T-helper 17 cell (primary cell): ENCODE measurements at places on chromosomes 4 and X. TPM values are rescaled to one million over a fixed set of nuclear protein-coding genes. Genes with fewer than 3 reads are reported as not detected.

FATE1 gene
- not detected for total RNA-seq

SLC10A4 gene
- not detected for total RNA-seq

LRAT gene
- not detected for total RNA-seq

NPY2R gene
- not detected for total RNA-seq

- DNase-seq = no peak
Measured at GRCh38 chr4:624705-625590, at the start of gene PDE6B. TSS of gene PDE6B (plus strand) at chr4:625573. CDS start at chr4:625627, 54 bp downstream.

DNA sequence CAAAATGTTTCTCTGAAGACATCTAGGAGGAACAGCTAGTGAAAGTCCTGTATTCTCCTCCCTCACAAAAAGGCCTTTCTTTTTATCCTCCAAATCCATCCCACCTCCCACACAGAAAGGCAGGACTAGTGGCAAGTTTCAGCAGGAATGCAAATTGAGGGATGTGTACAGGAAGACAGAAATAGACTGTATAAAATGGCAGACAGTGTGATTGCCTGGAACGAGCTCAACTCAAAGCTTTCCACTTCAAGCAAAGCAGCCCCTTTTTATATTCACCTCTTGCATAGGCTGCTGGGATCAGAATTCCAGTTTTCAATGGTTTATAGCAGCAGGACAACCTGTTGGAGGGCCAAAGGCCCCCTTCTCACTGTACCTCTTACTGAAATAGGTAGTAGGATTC is 57.5 kb downstream of the DCX start:
- DNase-seq = no peak

GRCh38 chrX:2965965-2966364 is 36.8 kb upstream of the ARSD start:
- no peak for DNase-seq

- DNase-seq = no peak
Measured at GRCh38 chr4:2570551-2571222, 34.2 kb downstream of the FAM193A start.

DNA sequence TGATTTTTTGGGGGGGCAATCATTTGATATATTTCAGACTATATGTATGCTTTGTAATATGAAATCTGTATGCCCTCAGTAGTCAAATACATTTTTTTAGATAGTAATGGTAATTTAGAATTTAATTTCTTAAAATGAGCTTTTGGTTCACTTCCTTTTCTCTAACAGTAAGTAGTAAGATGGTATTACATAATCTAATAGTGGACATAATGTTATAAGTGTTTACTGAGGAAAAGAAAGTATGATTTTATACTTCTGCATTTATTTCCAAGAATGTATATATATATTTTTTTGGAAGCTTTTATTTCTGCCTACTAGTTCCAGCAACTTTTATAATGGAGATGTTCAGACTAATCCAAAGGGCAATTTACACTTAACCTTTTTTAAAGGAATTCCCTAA is 1450.7 kb upstream of the TENM3 start:
- DNase-seq = no peak

- no peak for DNase-seq
Measured at GRCh38 chr4:108199881-108200280, 31.1 kb upstream of the LEF1 start.

DNA sequence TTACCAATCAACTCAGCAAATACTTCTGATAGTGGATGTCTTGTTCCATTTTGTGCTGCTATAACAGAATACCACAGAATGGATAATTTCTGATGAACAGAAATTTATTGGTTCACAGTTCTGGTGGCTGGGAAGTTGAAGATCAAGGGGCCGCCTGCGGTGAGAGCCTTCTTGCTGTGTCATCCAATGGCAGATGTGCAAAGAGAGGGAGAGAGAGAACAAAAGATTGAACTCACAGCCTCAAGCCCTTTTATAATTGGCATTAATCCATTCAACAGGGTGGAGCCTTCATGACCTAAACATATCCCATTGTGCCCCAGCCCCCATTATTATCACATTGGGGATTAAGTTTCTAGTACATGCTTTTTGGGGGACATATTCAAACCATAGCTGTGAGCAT is 86.1 kb downstream of the ADGRG4 start:
- DNase-seq = no peak
